ENCODE measurements at places on chromosomes 11 and 22.

GRCh38 chr11:129247135-129247534 is 55.0 kb upstream of the ARHGAP32 start:
- DNase-seq = no peak

GRCh38 chr11:10938650-10939387 is 81.0 kb upstream of the ZBED5 start:
- DNase-seq = no peak

DNA sequence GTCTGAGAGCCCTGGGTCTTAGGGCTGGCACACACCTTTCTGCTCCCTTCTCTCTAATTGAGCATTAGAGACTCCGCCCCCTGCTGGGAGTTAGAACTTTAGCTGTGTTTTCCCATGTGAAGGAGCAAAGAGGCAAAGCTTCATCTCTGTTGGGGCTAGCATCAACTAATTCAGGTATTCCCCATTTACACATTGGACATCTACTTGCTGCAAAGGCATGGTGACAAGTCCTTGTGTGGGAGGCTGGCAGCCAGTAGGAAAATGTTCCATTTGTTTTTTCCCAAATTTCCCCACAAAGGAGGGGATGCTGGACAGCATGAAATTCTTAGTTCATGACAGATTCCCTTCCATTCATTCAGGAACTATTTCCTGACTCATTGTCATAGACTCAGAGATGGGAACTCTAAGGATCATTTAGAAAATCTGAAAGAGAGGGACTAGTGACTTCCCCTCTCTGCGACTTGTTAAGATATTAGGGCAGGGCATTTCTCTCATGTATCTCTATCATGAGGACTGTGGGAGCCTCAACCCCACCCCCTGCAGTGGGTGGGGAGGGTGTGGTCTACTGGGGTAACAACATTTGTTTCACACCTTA is 3.6 kb downstream of the CD44 start:
- no peak for DNase-seq

DNA sequence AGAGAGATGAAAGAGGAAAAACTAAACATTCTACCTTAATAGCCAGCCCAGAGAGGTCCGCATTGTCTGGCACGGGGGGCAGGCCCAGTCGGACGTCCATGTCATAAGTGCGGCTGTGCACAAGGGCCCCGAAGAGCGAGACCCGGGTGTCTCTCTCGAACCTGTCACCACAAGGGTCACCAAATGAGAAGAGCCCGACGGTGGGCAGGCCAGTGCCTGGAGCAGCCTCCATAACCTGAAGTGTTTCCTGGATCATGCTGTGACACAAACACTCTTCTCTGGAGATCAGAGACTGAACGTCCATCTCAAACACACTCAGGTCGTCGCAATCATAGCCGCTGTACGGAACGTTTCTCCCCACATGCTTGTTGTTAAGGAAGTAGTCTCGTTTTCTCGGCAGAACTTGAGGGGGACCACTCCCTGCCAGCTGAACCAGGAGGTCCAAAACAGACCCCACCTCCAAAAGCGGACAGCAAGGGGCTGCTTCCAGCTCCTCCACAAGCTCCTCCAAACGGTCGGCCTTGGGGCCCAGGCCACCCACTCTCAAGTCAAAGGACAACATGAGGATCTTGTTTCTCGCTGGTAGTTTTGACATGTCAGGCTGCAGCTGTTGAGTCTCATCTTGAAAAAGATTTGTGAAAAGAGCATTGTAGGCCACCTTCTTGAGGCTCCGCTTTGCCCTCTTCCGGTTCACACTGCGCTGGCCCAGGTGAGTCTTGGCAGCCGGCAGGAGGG is 971 bp downstream of the TUBGCP6 start:
- DNase-seq = no peak

DNA sequence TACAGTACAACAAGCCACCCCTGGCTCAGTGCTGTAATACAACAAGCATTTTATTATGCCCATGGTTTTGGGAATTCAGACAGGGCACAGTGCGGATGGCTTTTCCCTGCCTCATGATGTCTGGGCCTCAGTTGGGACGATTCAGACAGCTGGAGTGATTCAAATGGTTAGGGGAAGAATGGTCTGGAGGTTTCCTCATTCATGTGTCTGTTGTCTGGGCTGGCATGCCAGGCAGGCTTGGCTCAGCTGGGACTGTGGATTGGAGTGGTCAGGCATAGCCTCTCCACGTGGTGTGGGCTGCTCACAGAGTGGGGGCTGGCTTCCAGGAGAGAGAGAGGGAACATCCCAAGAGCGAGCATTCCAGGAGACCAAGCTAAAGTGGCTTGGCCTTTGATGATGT is 164.4 kb downstream of the C11orf91 start:
- no peak for DNase-seq

- DNase-seq = no peak
These were observed 71.5 kb downstream of the FBLN1 start for GRCh38 chr22:45574069-45574703.

- no peak for DNase-seq
These were observed 2.4 kb downstream of the PRR5 start for GRCh38 chr22:44704159-44705021.

DNA sequence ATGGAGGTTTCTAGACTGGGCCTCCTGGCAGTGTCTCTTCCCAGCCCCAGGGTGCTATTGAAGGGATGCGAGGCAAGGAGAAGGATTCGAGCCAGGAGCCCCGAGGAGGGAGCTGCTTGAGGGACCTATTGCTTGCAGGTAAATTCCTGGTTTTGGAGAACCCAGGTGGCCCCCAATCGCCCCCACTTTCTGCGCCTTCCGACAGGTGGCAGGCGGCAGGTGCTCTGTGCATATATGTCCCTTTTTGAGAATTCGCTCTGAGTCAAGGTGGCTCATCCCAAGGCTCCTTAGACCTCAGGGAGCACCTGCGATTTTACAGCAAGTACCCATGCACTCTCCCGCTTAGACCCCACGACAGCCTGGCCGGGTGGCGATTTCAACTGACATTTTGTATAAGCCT is 40.3 kb upstream of the SHISAL1 start:
- DNase-seq = no peak

- no peak for DNase-seq
These were observed 78.9 kb downstream of the PPFIBP2 start for GRCh38 chr11:7592711-7593110.

GRCh38 chr11:84358034-84358433 is 1071.9 kb upstream of the CCDC90B start:
- no peak for DNase-seq

GRCh38 chr22:36171941-36172340 is 11.4 kb upstream of the APOL3 start:
- no peak for DNase-seq

GRCh38 chr22:32837803-32838202 is 36.3 kb downstream of the TIMP3 start:
- no peak for DNase-seq

DNA sequence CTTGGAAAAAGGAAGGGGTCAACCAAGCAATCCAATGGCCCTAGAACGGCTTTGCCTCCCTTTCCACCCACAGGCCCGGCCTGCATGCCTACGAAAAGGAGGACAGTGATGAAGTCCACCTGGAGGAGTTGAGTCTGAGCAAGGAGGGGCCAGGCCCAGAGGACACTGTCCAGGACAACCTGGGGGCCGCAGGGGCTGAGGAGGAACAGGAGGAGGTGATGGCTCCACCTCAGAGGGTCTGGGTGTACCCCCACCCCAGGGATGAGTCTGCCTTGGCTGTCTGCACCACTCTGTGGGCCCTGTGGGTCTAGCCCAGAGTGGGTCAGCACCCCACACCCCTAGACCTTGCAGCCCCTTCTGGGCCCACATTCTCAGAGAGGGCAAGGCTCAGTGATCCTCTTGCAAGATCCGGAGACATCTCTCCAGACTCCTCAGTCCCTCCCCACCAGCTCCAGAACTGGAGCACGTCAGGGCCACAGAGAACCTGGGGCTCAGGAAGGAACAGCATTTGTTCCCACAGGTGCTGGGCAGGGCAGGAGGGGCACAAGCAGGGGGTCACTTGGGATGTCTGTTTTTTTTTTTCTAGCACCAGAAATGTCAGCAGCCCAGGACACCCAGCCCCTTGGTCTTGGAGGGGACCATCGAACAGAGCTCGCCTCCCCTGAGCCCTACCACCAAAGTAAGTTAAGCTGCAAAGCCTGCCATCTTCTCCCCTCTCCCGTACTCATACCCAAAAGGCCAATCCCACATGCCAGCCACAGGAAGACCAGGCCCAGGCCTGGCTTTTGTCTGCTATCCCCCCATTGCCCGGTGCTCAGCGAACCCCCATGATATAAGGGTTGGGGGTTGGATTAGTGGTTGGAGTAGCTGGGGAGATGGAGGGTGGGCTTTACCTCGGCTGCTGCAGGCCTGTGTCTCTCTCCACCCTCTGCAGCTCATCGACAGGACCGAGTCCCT is 8.1 kb downstream of the PRR33 start:
- DNase-seq = no peak

GRCh38 chr11:64359712-64360445 is 917 bp downstream of the RPS6KA4 start:
- peak; percentile 53 for DNase-seq

DNA sequence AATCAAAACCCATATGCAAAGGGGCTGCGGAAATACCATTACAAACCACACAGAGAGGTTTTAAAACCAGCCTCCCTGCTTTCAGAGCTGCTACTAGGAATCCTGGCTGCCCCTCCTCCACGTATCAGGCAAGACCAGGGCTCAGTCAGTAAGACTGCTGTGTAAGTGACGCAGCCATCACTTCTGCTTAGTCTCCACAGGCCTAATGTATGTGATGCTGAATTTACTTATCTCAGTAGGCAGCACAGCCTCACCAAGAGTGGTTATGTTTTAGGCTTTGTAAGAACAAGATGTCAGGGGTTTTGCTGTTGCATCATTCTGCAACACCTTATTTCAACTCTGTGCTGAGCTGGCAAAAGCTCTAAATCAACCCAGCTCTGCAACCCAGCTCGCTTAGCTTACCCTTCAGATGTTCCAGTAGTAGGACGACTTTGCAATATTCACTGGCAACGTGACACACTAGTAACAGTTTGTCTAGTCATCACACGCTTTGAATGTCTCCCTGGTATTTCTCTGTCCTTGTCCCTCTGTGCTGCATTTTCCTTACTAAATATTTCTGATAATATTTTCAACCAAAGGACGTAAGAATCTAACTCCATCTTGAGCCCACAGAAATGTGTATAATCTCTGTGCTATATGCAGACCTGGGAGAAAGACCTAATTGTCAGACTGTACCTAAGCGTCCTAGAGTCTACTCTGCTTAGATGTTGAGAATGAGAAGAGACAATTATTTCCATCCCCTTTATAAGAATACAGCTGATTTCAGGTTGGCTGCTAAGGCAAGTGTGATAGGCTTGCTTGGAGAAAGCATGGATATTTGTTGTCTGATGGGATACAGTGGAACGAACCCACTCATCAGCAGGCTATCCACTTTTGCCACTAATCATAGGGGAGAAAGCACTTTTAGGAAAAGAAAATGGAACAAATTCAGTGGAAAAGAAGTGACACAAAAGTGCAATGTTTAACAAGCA is 72.2 kb downstream of the LARGE2 start:
- DNase-seq = no peak

DNA sequence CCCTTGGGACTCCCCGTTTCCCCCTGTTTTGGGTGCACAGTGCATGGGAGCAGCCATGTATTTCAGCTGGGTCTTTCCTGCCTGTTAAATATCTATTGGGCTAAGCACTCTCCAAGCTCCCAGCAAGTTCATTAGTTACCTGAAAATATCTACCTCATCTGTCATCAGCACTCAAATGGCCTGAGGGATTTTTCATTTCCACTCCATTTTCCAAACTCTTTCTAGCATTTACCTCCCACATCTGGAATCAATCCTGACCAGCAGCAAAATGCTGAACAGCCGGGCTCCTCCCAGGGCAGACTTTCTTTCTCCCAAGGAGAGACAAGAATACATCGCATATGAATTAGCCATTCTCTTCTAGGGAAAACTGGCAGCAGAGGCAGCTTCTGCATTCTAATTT is 273.5 kb upstream of the MPPED2 start:
- DNase-seq = no peak

DNA sequence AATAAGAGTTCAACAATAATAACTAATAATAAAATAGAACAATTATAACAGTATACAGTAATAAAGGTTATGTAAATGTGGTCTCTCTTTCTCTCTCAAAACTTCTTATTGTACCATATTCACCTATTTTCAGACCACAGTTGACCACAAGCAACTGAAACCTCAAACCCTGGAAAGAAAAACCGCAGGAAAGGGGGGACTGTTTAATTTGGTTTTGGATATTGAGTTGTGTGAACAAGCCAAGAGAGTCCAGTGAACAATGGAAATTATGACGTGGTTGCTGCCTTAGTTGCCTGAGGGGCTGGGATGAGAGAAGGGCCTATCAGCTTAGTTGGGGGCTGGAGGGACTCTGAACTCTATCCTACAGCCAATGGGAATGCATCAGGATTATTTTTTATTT is 178.7 kb upstream of the POU2AF2 start:
- no peak for DNase-seq

DNA sequence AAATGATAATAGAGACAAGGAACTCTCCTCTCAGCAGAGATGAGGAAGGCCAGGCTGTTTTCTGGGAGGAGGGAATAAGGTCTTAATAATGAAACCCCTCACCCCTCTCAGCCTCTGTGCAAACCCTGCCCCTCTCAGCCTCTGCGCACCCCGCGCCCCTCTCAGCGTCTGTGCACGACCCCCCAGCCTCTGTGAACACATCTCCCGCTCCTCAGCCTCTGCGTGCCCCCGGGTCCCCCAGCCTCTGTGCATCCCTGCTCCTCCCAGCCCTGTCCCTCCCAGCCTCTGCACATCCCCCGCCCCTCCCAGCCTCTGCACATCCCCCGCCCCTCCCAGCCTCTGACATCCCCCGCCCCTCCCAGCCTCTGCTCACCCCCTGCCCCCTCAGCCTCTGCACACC is 837.8 kb downstream of the TBC1D22A start:
- no peak for DNase-seq

DNA sequence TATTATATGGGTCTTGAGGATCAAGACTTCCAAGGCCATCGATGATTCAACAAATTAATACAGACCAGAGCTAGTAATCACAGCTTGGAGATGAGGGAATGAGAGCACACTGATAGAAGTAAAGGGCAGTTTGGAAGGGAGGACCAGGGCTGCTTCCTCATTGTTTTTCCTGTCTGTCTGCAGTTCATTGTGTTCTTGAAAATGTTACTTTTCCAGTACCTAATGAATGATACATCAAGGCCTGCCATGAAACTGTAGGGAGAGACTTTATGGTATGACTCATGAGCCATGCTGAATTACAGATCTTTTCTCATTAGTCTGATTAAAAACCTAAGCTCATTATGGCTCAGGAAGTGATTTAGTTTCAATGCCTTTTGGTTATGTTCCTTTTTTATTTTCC is 855.6 kb downstream of the KCNA4 start:
- no peak for DNase-seq

DNA sequence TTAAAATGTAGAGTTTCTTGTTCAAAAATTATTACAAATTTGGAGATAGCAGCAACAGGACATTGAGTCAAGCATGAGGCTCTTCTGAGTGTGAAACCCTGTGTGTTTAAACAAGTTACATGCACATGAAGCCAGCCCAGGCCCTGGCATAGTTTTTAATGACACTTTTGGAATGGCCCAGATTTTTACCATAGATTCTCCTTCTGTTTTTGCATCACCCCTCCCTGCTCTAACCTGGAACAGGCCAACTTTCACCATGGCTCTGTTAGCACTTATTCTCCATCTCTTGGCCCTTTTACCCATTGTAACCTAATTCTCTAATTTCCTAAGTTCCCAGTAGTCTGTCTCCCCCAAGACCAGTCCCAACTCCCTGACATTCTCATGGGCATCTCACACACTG is 63.1 kb upstream of the PRSS23 start:
- DNase-seq = no peak

- DNase-seq = no peak
These were observed 38.2 kb downstream of the KIAA0930 start for GRCh38 chr22:45202333-45203149.

GRCh38 chr11:109864151-109864661 is 229.0 kb upstream of the ZC3H12C start:
- peak; percentile 6 for DNase-seq
